ENCODE measurements at places on chromosomes 7 and 10.
A peak's percentile ranks its signal among the peaks of the same experiment; 100 is the strongest.

DNA sequence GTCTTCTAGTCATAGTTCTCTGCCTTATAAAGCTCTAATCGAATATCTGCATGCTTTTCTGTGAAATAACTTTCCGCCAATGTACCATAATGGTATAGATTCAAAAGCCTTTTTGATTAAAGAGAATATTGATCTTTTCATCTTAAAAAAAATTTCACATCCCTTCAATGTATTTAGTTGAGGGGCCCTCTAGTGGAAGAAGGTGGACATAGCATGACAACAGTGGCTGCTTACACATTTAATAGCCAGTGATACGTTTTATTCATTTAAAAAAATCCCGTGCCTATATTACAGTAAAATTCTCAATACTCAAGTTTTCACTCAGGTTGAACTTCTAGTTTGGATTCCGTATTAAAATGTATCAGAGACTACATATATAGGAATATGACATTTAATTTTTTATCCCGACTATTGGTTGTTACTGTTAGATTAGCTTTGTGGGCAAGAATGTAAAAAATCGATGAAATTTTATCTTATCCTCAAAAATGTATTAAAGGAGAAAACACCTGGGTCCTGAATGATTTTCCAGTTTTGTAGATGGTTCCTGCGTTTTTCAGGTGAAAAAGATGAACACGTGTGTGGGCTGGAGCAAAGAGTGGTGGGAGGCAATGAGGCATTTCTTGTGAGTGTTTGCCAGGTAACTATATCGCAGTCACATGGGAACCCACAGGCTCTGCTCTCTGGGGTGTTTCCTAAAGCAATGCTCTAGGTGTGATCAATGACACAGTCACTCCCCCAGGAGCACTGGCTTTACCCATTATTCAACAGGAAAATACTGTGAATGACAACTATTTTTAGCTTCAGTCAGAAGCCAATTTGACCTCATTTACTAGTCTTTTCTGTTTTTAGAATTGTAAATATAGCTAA is 24.1 kb upstream of the PNLIP start:
- ATAC-seq, result no peak

GRCh38 chr10:97131181-97131628 is 54.6 kb downstream of the SLIT1 start:
- ATAC-seq, result no peak

DNA sequence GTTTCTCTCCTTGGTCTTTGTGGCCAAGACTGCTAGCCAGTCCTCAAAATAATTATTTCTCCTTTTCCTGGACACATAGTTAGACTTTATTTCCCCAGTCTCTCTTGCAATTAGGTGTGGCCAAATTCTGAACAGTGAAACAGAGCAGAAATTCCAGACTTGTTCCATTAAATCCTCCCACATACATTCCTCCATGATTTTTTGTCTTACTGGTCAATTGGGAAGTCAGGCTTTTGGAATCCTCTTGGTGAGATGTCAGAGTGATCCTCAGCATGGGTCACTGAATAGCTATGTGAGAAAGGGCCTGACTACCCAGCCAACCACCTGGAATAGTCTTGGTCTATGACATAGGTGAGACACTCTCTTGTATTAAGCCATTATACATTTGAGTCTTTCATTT is 164.2 kb downstream of the DGKI start:
- no peak for ATAC-seq

GRCh38 chr10:113681533-113682470 is 2.1 kb downstream of the CASP7 start:
- peak; percentile 76 for ATAC-seq

- no peak for ATAC-seq
These were observed 39.7 kb downstream of the ODAD2 start for GRCh38 chr10:27959093-27959715.

- no peak for ATAC-seq
These were observed 56.4 kb downstream of the KAT6B start for GRCh38 chr10:74882831-74883230.

DNA sequence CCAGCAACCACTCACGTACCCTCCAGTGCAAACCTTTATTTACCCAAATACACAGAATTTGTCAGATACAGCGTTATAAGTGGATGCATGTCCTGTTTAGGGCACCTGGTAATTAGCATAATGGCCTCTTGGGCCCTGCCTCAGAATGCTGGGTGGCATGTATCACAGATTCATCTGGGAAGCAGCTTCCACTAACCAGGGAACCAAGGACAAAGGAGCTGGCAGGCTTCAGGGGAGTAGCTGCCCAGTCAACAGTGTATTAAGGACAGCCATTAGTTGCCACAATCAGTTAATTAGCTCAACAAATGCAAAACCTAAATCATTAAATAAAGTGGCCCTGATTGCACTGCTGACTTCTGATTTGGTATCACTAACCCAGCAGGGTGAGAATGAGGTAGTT is 105.7 kb downstream of the RAPGEF5 start:
- ATAC-seq, result no peak

- ATAC-seq, result no peak
These were observed 25.2 kb downstream of the CNPY1 start for GRCh38 chr7:155521007-155521742.

- no peak for ATAC-seq
These were observed 95.1 kb upstream of the SAMD8 start for GRCh38 chr10:75016325-75016724.

GRCh38 chr10:70693619-70694335 is 21.5 kb downstream of the ADAMTS14 start:
- no peak for ATAC-seq

DNA sequence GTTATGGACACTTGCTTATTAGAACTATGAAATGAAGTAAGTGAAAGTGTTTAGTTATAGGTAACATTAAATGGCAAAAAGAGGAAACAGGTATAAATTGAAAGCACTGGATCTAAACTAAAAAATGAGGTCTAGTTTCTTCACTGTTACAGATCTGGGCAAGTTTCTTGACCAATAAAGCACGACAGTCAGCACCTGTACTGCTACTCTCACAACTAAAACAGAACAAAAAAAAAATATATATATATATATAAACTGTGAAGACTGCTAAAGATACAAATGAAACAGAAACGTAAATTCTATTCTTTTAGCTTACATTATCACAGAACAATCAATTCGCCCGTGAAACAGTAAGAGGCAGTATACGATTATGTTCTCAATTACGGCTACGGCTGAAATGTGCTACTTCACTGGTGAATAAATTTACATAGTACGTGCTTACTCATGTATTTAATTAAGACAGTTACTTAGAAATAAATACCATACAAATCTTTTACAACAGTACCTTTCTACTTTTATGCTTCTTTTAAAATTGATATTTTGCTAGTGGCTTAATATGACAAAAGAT is 4.2 kb downstream of the AHR start:
- ATAC-seq, result no peak

GRCh38 chr7:27131390-27131819 is 848 bp upstream of the HOXA4 start:
- ATAC-seq, result no peak

- ATAC-seq, result no peak
These were observed 146.3 kb downstream of the BAMBI start for GRCh38 chr10:28823501-28824075.

- ATAC-seq, result no peak
These were observed 378.2 kb upstream of the PRKCQ start for GRCh38 chr10:6958254-6958653.

GRCh38 chr7:36103837-36104561 is 49.1 kb upstream of the EEPD1 start:
- no peak for ATAC-seq

GRCh38 chr7:50939021-50939420 is 156.3 kb upstream of the GRB10 start:
- no peak for ATAC-seq

- peak; percentile 45 for ATAC-seq
These were observed 84.5 kb downstream of the AOAH start for GRCh38 chr7:36639826-36640225.

DNA sequence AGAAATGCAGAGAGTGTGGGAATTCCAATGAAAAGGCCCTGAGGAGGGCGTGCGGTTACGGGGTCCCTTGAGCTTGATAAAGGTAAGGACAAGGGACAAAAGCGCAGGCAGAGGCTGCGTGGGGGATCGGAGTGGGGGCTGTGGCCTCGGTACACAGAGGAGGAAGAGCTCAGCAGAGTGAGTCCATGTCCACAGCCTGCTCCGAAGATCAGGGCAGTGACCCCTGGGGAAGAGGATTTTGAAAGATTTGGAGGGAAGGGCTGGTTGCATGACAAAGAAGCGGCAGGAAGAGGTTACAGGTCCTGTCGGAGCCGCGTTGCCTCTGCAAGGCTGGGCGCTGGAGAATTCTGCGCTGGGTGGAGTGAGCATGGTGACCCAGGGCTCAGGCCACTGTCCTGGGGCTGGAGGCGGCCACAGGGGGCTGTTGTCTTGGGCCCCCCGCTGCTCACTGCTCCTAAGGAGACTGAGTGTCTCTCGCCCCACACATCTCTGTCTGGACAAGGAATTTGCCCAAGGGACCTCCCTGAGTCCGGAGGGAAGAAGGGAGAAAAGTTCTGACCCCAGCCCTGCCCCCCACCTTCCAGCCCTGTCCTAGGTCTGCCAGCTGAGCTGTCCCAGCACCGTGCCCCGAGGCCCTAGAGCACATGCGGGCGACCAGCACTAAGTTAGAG is 69.8 kb upstream of the INSIG1 start:
- ATAC-seq, result no peak

DNA sequence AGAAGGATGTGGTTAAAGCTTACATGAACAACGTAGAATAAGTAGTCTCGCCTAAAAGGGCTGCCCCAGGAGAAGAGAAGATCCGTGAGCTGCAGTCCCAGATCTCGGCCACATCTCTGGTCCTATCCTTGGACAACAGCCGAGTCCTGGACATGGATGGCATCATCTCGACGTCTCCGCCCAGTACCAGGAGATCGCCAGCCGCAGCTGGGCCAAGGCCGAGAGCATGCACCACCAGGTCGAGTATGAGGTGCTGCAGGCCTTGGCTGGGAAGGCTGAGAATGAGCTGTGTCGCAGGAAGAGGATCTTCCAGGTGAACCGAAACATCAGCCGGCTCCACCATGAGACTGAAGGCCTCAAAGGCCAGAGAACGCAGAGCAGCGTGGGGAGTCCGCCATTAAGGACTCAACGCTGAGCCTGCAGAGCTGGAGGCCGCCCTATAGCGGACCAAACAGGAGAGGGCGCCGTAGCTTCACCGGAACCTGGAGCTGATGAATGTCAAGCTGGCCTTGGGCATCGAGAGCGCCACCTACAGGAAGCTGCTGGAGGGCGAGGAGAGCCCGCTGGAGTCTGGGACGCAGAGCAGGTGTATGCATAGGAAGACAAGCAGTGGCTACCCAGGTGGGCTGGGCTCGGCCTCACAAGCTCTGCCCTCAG is 22.2 kb downstream of the LIPK start:
- peak; percentile 31 for ATAC-seq

DNA sequence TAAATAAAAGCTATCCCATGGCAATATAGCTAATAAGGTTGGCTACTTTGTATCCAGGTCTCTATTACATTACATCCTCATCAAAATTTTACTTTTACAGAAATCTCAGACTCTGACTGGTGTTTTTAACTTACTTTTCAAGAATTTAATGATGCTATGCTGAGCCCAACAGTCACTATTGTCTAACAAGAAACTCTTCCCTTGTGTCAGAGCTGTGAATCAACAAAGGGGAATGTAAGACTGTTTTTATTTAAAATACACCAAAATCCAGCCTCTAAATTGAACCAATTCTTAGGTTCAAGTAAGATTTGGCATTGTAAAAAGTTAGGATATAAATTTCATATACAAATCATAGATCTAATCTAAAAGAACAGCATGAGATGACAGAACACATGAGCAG is 7.0 kb downstream of the RTKN2 start:
- ATAC-seq, result no peak

- ATAC-seq, result no peak
These were observed 65.6 kb upstream of the NANOS1 start for GRCh38 chr10:118963933-118964332.

DNA sequence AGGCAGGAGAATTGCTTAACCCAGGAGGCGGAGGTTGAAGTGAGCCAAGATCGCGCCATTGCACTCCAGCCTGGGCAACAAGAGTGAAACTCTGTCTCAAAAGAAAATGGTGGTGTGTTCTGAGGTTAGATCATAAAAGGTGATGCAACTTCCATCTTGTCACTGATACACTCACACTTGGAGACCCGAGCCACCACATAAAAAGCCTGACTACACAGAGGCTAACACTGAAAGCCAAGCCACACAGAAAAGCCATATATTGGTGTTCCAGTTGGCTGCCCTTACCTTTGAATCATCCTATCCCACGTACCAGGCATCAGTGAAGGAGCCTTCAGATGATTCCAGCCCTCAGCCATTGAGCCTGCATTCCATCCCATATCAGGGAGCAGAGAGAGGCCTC is 4.0 kb downstream of the MORN4 start:
- no peak for ATAC-seq

DNA sequence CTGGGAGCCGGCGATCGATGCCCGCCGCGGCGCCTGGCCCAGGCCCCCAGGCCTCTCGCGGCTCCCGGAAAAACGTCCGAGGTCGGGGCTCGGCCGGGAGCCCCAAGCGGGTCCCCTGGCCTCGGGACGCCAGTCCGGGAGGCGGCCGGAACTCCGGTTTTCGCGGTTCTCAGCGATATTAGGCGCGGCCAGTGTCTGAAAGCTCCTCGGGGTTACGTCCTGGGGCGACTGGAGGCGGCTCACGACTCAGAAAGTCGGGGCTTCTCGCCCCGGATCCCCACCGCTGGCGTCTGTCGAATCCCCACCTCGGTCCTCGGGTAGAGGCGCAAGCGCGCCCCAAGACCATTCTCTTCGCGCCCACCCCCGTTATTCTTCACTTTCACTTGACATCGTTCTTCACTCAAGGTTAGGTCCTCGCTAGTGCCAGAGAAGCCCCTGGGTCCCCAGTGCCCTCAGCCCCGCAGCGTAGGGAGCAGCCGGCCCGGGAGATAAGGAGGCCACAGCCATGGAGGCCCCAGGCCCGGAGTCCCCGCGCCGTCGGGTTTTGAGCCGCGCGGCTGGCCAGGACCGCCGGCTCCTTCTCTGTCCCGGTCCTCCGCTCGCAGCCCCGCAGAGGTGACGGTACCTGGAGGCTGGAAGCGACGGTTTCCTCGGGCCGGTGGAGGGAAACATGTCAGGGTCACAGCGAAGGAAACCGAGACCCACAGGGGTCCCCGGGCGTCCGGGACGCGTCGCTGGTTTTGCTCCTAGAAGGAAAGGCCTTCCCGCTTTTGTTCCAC is 35.2 kb upstream of the EBLN1 start:
- peak; percentile 42 for ATAC-seq

DNA sequence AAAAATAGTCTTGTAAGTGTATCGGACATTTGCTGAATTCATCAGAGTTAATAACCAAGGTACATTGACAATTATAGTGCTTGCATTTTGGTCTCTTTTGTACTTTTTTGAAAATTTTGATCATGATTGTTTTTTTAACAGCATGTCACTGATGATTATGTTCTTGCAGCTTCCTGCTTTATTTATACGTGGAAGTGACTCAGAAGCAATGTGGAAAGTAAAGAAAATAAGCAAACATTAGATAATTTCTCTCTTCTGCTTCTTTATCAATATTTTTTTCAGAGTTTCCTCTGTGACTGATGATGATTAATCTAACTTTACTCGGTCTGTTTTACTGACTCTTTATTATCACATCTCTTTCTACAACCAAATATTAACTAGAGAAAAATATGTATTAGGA is 1351.9 kb downstream of the REEP3 start:
- ATAC-seq, result no peak
